ENCODE measurements at places on chromosomes 7 and 10. TPM values are rescaled to one million over a fixed set of nuclear protein-coding genes. Genes with fewer than 3 reads are reported as not detected.

The AGAP4 gene
- total RNA-seq = 6.6 TPM

The FUOM gene
- total RNA-seq = 12.4 TPM

The ZNF212 gene
- total RNA-seq = 9.2 TPM

The ATXN7L1 gene
- total RNA-seq = 5.8 TPM

The SPDYE2 gene
- not detected for total RNA-seq

Measured in A549 treated with dexamethasone at 1 μM for 4 hours (cell line).